ENCODE measurements at places on chromosomes 16 and 17.

- DNase-seq = no peak
These were observed 103.6 kb downstream of the PRKCA start for GRCh38 chr17:66405836-66406677.

GRCh38 chr16:54879681-54880080 lies 51.0 kb upstream of the IRX5 start:
- DNase-seq = no peak

DNA sequence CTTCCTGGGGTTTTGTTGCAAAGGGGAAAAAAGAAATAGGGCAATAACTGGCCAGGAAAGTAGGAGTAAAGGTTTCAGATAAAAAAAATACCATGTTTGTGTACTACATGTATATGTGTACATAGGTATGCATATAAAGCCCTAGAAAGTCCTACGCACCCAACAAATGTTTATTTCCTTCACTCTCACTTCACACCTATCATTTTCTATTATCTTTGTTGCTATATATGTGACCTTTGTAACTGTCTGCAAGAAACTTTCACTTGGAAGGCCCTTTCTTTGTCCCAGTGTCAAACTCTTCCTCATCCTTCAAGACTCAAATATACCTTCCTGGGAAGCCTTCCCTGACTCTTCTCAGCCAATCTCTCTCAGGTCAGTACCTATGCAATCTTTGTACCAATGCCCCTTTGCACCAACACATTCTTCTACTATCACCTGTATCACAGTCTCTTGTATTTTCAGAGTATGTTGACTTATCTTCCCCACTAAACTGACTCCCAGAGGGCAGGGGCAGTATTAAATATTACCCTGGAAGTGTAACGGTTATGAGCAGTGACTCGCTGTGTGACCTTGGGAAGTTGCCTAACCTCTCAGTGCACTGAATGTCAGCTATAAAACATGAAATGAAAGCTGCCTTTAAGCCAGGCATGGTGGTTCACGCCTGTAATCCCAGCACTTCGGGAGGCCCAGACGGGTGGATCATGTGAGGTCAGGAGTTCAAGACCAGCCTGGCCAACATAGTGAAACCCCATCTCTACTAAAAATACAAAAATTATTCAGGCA lies 6.5 kb downstream of the XPO6 start:
- DNase-seq = no peak

DNA sequence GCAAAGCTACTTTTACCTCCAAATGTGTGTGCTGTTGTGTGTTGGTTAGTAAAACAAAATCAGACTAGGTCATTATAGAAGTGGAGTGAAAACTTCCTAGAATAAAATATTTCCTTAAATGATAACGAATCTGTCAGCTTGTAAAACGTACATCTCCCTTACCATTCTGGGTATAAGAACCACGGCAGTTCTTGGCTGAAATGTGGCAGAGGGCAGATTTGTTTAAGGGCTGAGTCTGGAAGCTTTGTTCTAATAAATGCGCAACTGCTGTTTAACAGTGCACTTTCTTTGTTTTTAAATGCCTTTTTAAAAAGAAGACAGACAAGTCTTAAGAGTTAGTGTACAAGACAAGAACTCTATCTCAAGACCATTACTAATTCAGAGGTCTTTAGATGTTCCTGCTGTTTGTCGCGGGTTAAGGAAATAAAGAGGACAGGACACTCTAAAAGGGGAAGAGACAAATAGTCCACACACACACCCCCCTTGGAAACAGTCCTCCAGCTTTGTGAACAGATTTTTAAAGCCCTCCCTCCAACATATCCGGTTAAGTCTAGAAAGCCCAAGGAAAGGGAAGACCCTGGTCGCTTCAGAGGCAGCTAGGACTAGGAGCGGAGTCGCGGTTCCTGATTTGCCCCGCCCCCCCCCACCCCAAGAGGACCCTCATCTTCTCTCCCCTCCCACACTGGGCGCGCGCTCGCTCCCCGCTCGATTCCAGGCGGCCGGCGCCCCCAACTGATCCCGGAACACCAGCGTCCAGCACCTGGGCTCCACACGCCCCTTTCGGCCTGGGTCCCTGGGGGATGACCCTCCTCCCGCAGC lies 658 bp downstream of the SYNRG start:
- DNase-seq = no peak

DNA sequence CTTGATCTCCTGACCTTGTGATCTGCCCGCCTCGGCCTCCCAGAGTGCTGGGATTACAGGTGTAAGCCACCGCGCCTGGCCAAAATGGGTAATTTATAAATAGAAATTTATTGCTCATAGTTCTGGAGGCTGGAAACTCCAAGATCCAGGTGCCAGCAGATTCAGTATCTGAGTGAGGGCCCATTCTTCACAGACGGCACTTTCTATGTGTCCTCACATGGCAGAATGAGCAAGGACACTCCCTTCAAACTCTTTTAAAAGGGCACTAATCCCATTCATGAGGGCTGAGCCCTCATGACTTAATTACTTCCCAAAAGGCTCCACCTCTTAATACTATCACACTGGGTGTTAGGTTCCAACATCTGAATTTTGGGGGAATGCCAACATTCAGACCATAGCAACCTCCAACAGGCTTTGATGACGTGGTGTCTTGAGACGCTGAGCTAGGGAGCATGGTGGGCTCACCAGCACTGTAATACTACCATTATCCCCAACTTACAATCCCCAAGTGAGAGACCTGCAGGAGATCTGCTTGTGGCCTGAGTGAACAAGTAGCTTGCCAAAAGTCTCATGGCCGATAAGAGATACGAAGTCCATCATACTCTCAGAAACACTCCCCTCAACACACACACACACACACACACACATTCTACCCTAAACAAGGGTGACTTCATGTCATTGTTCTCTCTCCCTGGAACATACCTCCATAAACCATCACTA lies 8.5 kb downstream of the CMTM4 start:
- no peak for DNase-seq

DNA sequence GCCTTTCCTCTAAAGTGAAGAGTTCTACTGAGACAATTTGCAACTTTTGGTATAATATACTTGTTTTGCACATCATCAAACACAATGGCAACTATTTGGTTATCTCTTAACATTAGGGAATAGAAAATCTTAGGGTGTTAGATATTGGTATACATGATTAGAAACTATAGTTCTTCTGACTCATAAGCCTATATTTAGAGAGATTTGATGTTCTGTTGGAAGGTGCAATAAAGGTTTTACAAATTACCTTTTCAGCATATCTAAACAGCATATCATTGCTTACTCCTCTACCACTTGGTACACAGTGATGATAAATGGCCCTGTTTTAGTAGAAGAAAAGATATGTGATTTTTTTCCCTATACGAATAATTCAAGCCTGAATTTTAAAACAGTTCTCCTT lies 6.2 kb downstream of the EVI2B start:
- no peak for DNase-seq

DNA sequence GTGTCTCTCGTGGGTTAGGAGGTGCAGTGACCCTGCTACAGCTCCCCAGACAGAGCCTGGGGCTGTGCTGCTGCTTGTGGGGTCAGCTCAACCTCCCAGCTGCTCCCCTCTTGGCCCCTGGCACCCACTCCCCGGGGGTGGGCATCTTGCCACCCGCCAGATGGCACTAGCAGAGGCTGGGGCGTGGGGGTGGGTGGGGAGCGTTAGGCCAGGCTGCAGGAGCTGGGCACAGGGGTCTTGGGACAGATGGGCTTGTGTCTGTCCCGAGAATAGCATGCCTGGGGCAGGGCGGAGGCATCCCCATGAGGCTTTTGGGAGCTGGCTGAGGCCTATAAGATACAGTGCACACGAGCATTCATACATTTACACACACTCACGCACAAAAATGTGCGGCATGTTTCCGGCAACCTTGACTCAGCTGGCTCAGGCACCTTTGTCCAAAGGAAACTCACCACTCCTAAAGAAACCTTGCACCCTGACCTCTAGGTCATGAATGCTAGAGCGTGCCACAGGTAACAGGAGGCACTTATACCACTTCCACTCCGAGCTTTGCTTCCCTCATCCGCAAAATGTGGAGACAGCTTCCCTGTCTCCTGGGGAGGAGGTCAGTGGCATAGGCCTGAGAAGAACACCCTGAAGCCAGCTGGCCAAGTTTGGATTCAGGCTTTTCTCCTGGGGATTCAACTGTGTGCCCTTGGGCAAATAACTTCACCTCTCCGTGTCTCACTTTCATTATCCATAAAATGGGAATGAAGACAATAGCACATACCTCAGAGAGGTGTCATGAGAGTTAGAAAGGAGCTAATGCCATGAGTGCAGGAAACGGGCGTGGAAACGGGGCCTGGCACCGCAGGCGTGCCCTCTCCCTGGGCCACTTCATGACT lies 78.9 kb upstream of the LHX1 start:
- DNase-seq = no peak

DNA sequence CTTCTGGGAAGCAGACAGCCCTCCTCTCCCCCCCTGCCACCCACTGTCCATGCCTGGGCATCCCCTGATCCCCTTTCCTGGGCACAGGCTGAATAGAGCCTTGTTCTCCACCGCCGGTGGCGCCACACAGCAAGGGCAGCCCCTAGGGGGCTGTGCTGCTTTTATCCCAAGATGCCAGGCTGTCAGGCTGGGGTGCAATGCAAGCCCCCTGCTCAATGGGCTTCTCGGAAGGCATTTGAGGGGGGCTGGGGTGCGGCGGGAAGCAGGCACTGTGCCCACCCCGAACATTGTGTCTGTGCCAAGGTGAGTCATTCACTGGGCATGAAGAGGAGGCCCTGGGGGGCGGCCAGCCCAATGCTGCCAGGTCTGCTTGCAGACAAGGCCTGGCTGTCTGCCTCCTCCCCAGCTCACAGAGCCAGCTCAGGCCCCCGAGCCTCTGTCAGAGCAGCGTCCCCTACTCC lies 1.5 kb upstream of the GFAP start:
- no peak for DNase-seq

GRCh38 chr17:69065113-69065512 lies 4.4 kb upstream of the ABCA9 start:
- DNase-seq = no peak

DNA sequence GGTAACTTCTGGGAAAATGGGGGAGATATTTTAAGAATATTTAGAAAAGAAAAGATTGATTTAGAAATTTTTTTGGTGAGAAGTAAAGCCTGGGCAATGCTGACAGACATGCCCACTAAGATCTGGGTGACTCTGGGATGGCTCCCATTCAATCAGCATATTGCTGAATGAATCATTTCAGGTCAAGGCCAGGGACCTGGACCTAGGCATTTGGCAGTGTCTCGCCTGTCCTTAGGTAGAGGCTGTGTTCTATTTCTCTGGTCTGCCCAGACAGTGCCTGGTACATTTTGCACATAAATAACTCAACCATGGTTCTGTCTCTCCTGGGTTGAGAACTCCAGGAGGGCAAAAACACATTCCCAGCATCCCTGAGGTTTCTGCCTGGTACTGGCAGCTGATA lies 39.9 kb downstream of the SMPD3 start:
- DNase-seq = no peak

GRCh38 chr17:72696721-72697120 lies 395.8 kb downstream of the SLC39A11 start:
- no peak for DNase-seq

GRCh38 chr16:4689864-4690704 lies 3.3 kb upstream of the NUDT16L1 start:
- no peak for DNase-seq

DNA sequence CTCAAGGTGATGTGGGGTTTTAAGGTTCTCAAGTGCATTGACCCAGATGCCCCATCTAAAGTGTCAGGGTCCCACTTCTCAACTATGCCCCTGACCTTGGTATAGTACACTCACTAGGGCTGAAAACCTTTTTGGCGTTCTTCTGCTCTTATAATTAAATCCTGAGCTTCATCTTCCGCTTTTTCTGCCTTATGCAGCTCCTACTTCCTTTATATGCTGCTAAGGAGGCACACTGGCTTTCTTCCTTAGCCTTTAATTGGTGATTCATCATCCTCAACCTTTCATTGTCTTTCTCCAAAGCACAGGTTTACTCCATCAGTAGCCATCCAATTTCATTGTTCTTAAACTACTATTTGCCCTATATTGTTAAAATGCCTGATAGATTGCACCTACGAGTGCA lies 5.3 kb upstream of the NF1 start:
- DNase-seq = no peak

DNA sequence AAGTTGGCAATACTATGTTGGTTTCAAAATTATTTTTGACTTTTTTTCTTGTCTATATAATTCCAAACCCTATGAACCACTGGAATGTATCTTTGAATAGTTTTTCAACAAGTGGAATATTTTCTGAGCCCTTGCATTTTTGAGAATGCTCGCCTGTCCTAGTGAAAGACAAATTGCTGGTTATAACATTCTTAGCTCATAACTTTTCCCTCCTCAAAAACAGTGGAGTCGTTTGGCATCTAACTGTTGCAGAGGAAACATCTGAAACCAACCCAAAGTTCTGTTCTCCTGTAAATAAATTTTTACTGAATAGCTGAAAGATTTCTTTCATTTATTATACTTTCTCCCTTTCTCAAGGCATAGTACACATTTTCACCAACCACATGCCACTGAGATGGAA lies 11.3 kb upstream of the COX10 start:
- no peak for DNase-seq

- no peak for DNase-seq
These were observed 33.5 kb downstream of the KANSL1 start for GRCh38 chr17:46159686-46160085.

GRCh38 chr16:6146874-6147425 lies 1049.4 kb upstream of the EEF2KMT start:
- no peak for DNase-seq

- DNase-seq = peak; percentile 65
These were observed 53.6 kb downstream of the C17orf67 start for GRCh38 chr17:56779898-56780777.

DNA sequence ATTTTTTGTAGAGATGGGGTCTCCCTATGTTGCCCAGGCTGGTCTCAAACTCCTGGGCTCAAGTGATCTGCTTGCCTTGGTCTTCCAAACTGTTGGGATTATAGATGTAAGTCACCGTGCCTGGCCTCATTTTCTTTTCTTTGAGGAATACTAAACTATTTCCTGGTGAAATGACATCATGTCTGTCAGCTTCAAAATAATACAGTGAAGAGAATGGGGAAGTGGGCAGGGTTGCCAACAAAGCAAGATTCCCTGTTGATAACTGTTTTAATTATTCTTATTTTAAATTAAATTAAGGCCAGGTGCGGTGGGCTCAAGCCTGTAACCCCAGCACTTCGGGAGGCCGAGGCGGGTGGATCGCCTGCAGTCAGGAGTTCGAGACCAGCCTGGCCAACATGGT lies 21.1 kb downstream of the PIPOX start:
- DNase-seq = no peak

Measured in stimulated activated CD8-positive, alpha-beta memory T cell treated with anti-CD3 and anti-CD28 coated beads, Interleukin-4, amount 100 ng/mL, for 4 hours (primary cell).